ENCODE measurements at places on chromosomes 7 and 10.

GRCh38 chr10:2874963-2875362 lies 192.4 kb upstream of the PFKP start:
- no peak for DNase-seq

GRCh38 chr7:2675256-2675764 lies 12.7 kb upstream of the AMZ1 start:
- no peak for DNase-seq

GRCh38 chr7:14487701-14488395 lies 414.7 kb downstream of the DGKB start:
- no peak for DNase-seq

DNA sequence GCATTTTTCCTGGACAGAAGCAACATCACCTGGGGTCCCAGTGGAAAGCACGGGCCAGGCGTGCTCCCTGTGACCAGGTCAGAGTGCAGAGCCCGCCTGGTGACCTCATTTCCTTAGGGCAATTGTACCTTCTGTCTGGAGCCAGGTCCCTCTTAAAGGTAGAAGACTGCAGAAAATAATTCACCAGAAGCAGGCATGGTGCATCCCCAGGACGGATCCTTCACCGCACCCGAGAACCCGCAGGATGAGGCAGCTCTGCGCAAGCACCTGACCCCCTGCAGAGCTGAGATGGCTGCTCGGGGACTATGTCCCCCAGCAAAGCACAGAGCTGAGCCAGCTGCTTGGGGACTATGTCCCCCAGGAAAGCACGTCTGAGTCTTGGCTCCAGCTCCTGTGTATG lies 557.6 kb downstream of the PTPRN2 start:
- no peak for DNase-seq

- no peak for DNase-seq
Observed at GRCh38 chr10:113073549-113074189, 123.6 kb downstream of the TCF7L2 start.

GRCh38 chr7:133185512-133185911 lies 67.4 kb upstream of the EXOC4 start:
- DNase-seq, result no peak

GRCh38 chr7:36994456-36995112 lies 270.3 kb upstream of the AOAH start:
- DNase-seq, result no peak

Measured in neuronal stem cell (in vitro differentiated cells).